BJ (cell line): ENCODE measurements at places on chromosomes 4 and X.
A peak's percentile ranks its signal among the peaks of the same experiment; 100 is the strongest.

- no peak for DNase-seq
Observed at GRCh38 chrX:139759637-139760036, 51.7 kb upstream of the MCF2 start.

GRCh38 chr4:147899512-147899911, 167.6 kb downstream of the ARHGAP10 start:
- DNase-seq = no peak

DNA sequence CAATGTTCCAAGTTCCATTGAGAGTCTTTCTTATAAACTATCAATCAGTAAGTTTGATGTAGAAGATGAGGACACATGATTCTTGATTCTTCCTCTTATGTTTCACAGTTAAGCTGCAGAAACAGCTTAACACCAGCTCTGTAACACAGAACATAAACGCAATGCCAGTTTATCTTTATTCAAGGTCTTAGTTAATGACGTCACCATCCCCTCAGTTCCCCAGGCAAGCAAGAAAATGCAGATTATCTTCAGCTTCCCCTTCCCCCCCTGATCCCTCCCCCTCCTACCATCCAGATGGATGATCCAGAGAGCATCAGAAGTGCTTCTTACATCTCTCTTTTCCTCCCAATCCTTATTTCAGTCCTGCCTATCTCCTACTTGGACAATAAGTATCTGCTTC, 4.4 kb upstream of the SH3RF1 start:
- DNase-seq = no peak

DNA sequence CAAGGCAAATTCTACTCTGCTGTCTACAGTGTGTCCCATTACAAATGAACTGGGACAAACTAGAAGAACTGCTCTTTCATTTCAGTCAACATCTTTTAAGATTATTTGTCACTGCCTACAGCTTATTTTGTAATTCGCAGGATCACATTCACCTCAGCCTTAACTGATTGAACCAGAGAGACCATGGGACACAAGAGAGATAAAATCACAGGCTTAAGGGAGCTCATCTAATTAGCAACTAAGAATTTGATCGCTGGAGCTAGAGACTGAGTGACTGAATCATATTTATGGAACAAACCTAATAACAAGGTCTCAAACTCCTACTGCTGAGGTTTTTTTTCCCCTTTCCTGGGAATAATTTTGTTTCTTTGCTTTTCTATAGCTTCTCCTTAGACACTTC, 898.2 kb downstream of the PCDH18 start:
- DNase-seq = no peak

DNA sequence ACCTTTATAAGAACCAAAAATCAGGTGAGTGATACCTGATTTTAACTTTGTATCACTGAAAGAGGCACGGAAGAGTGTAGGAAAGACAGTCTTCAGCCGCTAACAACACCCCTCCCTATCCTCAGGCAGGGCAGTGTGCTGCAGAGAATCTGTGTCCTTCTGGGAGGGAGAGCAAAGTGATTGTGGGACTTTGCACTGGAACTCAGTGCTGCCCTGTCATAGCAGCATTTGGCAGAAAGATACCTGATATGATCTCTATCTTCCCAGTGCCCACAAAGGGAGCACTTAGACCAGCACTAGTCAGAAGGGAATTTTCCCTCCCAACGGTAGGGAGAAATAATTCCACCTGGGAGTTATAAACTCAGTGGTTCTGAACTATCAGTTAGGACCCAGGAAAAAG, 139.0 kb downstream of the FMR1NB start:
- no peak for DNase-seq

DNA sequence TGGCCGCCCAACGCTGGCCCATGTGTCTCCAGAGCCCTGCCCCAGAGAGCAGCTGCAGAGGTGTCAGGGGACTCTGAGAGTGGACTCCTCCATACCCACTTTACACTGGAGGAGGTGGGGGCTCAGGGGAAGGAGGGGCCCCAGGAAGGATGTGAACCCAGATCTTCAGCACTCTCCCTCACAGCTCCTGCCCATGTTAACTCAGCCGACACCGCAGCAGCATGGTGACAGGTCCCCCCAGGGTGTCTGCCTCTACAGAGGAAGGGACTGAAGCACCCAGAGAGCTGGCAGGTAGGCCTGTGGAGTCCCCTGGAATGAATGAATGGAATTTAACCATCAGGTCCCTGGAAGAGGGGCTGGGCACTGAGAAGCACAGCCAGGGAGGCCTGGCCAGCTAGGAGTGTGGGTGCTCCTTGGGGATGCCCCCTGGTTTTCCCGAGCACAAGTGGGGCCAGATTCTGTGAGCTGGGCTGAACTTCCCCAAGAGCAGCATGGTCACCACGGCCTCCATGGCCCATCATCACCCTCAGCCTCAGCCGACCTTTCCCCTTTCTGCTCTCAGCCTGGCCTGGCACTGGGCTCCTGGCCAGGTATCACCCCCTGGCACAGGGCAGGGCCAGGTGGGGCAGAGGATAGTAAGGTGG, 21.9 kb downstream of the SH3BP2 start:
- DNase-seq = no peak

- DNase-seq = peak; percentile 20
Observed at GRCh38 chrX:31397119-31397518, 325.3 kb upstream of the FTHL17 start.

GRCh38 chr4:99861120-99861905, 32.9 kb downstream of the LAMTOR3 start:
- DNase-seq = no peak

DNA sequence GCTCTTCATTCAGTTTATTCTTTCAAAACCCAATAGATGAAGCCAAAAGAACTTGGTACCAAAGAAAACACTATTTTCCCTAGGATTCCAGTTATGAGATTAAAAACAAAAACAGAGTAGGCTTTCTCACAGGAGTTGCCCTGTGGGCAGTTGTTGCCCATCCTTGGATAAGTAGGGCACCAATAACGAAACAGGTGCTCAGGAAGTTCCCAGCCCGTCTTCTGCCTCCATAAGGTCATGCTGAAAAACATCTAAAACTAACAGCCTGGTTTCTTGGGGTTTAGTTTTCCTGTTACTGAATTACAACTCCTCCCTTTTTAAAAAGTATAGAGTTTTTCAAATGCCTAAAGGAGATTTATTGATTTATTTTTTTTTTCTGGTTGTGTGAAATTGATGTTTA, 14.7 kb downstream of the TSPAN5 start:
- no peak for DNase-seq

DNA sequence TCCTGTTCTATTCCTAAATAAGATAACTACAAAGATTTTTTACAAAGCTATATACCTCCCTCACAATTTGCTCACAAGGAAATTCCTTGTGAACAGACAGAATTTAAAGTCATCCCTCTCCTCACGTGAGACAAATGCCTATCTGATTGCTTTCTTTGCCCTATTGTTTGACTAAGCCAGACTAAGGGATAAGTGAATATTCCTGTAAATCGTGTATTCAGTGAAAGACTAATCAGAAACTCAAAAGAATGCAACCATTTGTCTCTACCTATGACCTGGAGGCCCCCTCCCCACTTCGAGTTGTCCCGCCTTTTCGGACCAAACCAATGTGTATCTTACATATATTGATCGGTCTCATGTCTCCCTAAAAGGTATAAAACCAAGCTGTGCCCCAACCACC, 15.3 kb upstream of the ZBTB33 start:
- no peak for DNase-seq

DNA sequence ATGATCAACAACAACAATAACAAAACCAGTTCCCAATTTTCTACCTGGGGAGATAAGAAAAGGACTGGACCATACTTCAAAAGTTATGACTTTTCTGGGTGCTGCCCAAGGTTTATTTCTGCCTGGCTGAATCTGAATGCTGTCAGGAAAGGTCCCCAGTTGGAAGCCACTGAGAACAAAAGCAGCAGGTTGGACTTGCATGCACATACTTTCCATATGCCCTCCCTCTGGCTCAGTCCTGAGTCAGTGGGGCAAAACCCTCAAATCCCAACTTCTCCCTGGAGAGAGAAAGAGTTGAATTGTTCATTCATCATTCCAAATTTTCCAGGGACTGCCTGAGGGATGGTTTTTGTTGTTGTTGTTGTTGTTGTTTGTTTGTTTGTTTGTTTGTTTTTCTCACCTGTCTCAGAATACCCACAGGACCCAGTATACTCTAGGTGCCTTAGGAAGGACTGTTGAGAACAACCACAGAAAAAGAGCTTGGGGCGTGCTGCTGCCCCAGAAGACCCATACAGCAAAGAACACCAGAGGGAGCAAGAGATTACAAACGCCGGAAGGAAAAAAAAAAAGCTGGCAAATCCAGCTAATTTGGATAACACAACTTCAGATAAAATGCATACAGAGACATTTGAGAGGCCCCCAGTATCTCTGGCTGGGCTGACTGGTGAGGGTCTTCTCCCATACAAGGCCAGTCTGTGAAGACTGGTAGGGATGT, 138.9 kb upstream of the INPP4B start:
- no peak for DNase-seq

DNA sequence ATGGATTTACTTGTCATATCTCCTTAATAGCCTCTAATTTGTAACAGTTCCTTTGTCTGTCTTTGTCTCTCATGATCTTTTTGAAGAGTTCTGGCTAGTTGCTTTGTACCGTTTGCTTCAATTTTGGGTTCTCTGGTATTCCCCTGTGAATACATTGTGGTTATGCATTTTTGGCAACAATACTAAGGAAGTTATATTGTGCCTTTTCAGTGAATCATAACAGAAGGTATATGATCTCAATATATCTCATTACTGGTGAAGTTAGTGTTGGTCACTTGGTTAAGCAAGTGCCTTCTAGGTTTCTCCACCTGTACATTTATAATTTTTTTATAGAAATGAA, 48.6 kb downstream of the DCLK2 start:
- no peak for DNase-seq

DNA sequence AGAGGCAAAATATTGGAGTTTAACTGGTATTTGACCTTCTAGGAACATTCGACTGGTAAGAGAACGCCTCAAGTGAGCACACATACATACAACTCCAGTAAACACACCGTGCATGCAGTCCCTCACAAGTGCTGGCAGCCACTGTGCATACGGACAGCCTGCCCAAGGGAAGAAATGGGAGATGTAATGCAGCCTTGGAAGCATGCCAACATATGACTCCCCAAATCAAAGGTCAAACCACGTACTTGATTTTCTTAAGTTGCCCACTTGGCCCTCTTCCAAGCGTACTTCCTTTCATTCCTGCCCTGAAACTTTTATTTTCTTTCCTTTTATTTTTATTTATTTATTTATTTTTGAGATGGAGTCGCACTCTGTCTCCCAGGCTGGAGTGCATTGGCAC, 206.6 kb downstream of the SPRY1 start:
- no peak for DNase-seq

GRCh38 chr4:55762819-55763218, 56.8 kb upstream of the EXOC1L start:
- DNase-seq = no peak

- peak; percentile 81 for DNase-seq
Observed at GRCh38 chr4:145920205-145920604, 18.4 kb downstream of the ZNF827 start.

DNA sequence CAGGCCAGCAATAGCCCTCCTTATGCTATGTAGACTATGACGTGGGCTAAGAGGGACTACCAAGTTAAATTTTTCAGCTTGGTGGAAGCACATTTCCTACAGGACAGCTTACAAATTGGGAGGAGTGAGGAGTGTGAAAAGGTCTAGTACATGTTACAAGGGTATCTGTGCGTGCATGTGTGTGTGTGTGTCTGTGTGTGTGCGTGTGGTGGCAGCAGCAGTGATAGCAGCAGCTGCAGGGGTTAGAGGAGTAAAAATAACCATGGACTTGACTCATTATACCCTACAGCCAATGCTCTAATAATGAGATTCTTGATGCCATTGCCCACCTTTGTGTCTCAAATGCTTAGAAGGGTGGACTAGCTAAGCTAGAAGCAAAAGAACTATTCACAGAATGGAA, 88.6 kb downstream of the SLC9A7 start:
- DNase-seq = no peak

DNA sequence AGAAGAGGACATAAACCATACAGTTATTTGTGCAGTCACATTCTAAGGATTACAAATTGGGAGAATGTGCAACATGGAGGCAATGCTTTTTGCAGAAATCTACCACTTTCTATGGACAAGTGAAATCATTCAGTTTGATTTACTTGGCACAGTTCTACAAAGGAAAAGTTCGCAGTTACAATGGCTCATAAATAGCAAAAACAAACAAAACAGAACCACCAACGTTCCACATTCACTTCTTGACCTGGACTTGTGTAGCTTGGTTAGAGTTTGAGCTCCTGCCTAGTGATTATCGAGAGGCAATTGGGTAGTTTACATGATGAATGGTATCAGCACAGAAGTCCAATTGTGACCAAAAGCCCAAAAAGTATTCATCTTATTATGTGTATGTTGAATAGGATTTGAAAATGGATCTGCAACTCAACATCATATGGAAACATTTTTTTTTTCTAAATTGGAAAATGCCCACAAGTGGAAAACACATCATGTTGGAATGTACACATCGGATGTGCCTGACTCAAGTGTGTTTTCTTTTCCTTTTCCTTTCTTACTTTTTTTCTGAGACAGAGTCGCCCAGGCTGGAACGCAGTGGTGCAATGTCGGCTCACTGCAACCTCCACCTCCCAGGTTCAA, 123.8 kb downstream of the LUZP4 start:
- no peak for DNase-seq

DNA sequence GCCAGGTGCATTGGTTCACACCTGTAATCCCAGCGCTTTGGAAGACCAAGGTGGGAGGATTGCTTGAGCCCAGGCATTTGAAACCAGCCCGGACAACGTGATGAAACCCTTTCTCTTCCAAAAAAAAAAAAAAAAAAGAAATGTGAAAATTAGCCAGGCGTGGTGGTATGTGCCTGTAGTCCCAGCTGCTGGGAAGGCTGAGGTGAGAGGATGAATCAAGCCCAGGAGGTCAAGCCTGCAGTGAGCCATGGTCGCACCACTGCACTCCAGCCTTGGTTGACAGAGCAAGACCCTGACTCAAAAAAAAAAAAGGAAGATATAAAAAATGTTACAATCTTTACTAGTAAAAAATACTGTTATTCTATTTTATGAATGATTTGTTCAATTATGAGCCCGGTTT, 5.9 kb downstream of the FAM199X start:
- no peak for DNase-seq

GRCh38 chrX:37993837-37994619, 12.3 kb upstream of the SYTL5 start:
- no peak for DNase-seq

GRCh38 chrX:18924507-18925088, 59.3 kb downstream of the PHKA2 start:
- no peak for DNase-seq

- DNase-seq = no peak
Observed at GRCh38 chr4:123522646-123523045, 126.1 kb downstream of the SPRY1 start.

DNA sequence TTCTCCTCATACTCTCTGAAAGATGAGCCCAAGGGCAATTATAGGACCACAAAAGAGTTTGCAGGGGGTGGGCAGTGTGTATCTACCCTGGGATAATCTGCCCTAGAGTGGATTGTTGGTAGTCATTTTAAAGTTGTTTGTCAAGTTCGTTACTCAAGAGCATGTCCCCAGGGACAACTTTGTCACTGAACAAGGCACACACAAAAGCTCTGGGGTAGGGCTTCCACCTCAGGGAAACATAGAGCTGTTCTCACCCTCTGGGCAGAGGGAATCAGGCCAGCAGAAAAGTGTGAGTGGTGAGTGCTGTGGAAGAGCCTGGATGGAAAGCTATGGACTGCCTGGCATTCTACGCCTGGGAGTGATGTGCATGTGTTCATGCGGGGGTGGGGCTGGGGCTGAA, 23.3 kb upstream of the LEF1 start:
- no peak for DNase-seq
